Ovary (tissue), 10 donors: ENCODE measurements at places on chromosomes 11 and 22. TPM values are rescaled to one million over a fixed set of nuclear protein-coding genes. Genes with fewer than 3 reads are reported as not detected.

DNA sequence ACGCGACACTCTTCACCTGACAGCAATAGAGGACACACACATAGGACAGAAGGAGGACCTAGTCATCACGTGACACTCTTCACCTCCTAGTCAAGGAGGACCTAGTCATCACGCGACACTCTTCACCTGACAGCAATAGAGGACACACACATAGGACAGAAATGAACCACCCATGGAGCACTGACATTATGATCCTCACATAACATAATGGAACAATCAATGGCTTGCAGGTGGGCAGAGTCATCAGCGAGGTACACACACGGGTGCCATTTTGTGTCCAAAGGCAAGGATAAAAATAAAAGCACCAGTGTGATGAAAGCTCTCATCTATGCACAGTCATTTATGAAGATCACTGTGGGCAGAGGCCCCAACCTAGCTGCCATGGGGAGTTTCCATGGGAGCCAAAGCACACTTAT, 354.7 kb downstream of the LARGE1 start:
- no peak for DNase-seq

- no peak for DNase-seq
Observed at GRCh38 chr22:23913306-23913660, 19.1 kb downstream of the MIF start.

- DNase-seq = peak; percentile 1
Observed at GRCh38 chr11:2458321-2458720, 13.5 kb downstream of the KCNQ1 start.

RFPL2 gene
- total RNA-seq = not detected

HTR3A gene
- not detected for total RNA-seq

- no peak for DNase-seq
Observed at GRCh38 chr11:84234011-84234410, 947.8 kb upstream of the CCDC90B start.

CNIH2 gene
- total RNA-seq = 0.89 TPM

OR2AG1 gene
- total RNA-seq = not detected

- no peak for DNase-seq
Observed at GRCh38 chr11:93817426-93818348, 32.7 kb downstream of the VSTM5 start.

OR8H3 gene
- not detected for total RNA-seq

DNA sequence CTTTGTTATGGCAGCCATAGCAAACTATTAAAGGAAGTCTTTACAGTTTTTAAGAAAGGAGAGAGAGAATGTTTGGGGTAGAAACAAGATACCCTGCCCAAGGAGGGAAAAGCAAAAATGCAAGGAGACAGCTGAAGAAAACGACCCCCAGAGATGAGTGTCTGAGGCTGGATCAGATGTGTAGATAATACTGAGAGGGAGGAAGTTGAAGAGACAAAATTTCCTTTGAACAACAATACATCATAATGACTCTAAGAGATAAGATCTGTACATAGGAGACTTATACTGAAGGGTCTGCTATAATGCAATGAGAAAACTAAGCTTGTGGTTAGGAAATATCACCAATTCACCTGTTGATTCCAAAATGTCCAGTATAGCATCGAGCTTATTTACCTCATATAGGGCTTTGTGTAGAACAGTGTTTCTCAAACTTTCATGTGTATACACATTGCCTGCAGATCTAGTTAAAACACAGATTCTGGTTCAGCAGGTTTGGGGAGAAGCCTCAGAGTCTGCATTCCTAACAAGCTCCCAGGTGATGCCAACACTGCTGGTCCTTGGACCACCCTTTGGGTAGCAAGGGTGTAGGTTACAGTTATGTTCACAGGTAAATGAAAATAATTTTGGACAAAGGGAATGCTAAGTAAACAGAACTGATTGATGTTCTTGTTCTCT, 5.8 kb upstream of the CEP295 start:
- no peak for DNase-seq

- DNase-seq = no peak
Observed at GRCh38 chr11:95571718-95572260, 217.8 kb downstream of the FAM76B start.

FADS2 gene
- total RNA-seq = 298 TPM

BTBD18 gene
- not detected for total RNA-seq

- DNase-seq = no peak
Observed at GRCh38 chr11:60265373-60266214, 14.9 kb upstream of the MS4A4A start.

DNA sequence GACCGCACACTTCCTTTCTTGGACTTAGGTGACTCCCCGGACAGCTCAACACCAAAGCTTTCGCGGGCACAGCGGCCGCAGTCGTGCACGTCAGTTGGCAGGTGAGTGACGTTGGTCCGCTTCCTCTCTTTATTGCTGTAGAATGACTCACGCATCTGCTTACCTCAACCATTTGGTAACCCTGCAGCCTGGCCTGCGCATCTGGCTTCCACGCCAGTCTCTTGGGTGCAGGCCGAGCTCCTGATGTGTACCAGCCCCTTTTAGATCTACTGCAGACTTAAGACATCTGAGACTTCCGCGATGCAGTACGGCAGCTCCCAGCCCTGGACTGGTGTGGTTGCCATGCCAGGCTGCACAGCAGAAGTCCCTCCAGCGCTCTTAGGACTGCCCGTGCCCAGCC, 12.4 kb upstream of the TRMU start:
- DNase-seq = no peak

GRCh38 chr11:64263021-64263946, 12.0 kb downstream of the PLCB3 start:
- DNase-seq = no peak

GRCh38 chr11:64078284-64078683, 42.6 kb downstream of the FLRT1 start:
- DNase-seq = no peak

EMID1 gene
- total RNA-seq = 8.6 TPM
